ENCODE measurements at places on chromosomes 5 and 9. TPM values are rescaled to one million over a fixed set of nuclear protein-coding genes. Genes with fewer than 3 reads are reported as not detected.

GRCh38 chr9:134537951-134538641 is 103.5 kb upstream of the COL5A1 start:
- no peak for DNase-seq

GRCh38 chr5:154516475-154516874 is 38.4 kb upstream of the HAND1 start:
- no peak for DNase-seq

GRCh38 chr5:149054416-149054815 is 8.4 kb downstream of the SH3TC2 start:
- no peak for DNase-seq

ZNF366 gene
- 0.13 TPM for total RNA-seq

DNA sequence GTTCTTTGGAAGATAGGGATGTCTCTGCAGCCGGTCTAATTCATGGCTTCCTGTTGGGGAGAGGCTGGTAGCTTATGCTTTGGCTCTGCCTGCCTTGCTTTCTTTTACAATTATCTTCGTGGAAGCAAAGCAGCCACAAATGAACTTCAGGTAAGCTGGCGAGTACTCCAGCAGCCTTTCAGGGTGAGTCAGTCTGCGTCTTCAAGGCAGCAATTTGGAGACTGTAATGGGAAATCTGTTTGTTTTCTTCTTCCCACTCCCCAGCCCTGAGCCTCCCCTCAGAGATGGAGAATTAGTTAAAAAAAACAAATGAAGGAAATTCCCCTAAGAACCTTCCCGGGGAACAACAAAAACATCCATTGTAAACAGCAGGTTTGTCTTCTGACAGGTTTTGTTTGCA is 100.1 kb downstream of the PSAT1 start:
- no peak for DNase-seq

DNA sequence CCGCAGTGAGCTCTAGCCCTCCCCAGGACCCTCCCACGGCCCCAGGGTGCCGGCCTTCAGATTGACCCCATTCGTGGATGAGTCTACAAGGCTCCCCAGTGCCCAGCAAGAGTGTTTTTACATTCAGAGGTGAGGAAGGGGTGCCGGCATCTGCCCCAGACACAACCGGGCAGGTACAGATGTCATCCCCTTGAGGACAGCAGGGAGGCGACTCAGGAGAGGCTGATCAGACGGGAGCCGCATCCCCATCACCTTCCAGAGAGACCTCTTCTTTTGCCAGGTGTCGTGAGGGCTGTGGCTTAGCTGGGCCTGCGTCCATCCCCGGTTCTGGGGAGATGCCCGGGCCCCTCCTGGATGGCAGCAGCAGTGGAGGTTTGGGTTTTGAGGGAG is 4.3 kb upstream of the LRRC14B start:
- DNase-seq = no peak

- DNase-seq = no peak
Observed at GRCh38 chr9:114289106-114289505, 33.8 kb upstream of the ORM1 start.

DNA sequence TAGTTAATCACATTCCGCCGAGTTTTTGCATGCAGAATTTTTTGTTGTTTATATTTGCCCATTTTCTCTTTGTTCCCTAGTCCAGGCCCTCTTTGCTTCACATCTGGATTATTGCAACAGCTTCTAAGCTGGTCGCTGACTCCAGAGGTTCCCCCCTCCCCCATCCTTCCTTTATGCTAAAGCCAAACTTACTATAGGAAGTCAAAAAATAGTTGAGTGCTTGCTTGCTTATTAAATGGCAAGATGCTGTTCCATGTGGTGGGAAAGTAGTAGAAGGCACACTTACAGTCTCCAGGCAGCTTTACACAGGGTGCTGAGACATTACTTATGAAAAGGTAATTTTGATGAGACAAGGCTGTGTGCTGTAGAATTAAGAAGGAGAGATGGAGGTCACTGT is 1.3 kb downstream of the ZBTB34 start:
- no peak for DNase-seq

SAXO1 gene
- under 0.01 TPM for total RNA-seq

DNA sequence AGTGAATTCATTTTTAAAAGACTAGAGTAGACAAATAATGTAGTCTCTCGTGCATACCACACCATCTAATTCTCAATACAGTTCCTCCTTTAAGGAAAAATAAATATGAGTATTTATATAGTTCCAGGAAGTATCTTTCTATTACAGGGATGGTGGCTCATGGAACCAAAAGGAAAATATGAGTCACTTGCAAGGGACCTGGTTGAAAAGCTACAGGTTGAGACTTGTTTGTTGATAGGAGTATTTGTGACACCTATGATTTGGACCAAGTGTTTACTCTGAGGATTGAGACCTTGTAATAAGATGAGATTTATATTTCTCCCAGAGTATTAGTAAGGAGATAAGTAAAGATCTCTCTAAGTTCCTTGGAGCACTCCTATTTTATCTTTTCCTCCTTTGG is 67.4 kb downstream of the CDO1 start:
- DNase-seq = no peak

- DNase-seq = peak; percentile 85
Observed at GRCh38 chr5:127785098-127785927, 82.1 kb downstream of the CCDC192 start.

BASP1 gene
- total RNA-seq = 120 TPM

GRCh38 chr5:133123297-133123696 is 71.5 kb downstream of the HSPA4 start:
- DNase-seq = no peak

TNC gene
- total RNA-seq = 342 TPM
